ENCODE measurements at places on chromosomes 12 and 14.
A peak's percentile ranks its signal among the peaks of the same experiment; 100 is the strongest.

GRCh38 chr12:131593406-131593805 is 117.5 kb upstream of the SFSWAP start:
- no peak for DNase-seq

- no peak for DNase-seq
These were observed 106.3 kb upstream of the FRMD6 start for GRCh38 chr14:51545396-51545795.

GRCh38 chr12:129614221-129614885 is 289.5 kb downstream of the TMEM132D start:
- DNase-seq: no peak

GRCh38 chr12:12521888-12522287 is 40.8 kb downstream of the DUSP16 start:
- no peak for DNase-seq

DNA sequence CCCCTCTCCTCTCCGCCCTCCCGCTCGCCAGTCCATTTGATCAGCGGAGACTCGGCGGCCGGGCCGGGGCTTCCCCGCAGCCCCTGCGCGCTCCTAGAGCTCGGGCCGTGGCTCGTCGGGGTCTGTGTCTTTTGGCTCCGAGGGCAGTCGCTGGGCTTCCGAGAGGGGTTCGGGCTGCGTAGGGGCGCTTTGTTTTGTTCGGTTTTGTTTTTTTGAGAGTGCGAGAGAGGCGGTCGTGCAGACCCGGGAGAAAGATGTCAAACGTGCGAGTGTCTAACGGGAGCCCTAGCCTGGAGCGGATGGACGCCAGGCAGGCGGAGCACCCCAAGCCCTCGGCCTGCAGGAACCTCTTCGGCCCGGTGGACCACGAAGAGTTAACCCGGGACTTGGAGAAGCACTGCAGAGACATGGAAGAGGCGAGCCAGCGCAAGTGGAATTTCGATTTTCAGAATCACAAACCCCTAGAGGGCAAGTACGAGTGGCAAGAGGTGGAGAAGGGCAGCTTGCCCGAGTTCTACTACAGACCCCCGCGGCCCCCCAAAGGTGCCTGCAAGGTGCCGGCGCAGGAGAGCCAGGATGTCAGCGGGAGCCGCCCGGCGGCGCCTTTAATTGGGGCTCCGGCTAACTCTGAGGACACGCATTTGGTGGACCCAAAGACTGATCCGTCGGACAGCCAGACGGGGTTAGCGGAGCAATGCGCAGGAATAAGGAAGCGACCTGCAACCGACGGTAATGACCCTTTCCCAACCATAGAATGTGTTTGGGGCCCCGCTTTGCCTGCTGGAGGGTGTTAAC is 615 bp downstream of the CDKN1B start:
- DNase-seq: peak; percentile 11

DNA sequence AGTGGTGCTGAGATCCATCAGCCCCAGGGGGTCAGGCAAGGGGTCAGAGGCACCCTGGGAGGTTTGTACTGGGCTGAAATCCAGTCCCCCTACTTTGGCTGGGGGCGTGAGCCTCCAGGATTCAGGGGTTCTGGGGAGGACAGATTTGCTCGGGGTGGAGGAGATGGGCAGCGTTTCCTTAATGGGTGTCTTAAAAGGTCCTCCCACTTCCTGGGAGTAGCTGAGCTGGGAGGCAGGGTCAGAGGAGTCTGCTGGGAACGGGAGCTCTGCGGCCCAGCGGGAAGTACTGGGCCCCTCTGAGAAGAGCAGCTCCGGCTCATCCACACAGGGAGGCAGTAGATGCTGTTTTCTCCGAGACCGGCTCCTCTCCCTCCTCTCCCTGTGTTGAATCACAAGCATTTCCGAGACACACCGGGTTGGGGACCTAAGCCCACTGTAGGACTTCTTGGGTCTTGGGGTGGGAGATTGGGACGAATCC is 2.1 kb upstream of the TEX52 start:
- no peak for DNase-seq

DNA sequence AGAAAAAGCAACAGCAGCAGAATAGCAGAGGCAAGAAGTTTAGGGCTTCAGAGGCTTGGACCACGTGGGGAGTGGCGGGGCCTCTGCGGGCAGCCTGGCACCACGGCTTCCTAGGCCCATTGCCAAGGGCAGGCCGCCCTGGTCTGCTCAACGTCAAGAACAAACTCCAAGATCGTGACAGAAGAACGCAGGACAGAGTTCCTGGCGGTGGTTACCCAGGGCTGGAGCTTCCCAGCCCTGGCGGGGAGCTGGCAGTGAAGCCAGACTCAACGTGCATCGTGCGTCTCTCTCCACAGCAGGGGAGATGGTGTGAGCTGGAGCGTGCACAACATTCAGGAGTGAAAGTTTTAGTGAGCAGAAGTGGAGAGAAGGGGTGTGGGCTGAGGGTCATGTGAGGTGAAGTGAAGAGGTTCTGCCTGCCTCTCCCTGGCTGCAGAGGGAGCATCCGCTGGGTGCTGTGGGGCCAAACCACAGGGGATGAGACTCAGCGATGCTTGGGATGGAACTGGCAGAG is 13.9 kb upstream of the CACNA2D4 start:
- no peak for DNase-seq

DNA sequence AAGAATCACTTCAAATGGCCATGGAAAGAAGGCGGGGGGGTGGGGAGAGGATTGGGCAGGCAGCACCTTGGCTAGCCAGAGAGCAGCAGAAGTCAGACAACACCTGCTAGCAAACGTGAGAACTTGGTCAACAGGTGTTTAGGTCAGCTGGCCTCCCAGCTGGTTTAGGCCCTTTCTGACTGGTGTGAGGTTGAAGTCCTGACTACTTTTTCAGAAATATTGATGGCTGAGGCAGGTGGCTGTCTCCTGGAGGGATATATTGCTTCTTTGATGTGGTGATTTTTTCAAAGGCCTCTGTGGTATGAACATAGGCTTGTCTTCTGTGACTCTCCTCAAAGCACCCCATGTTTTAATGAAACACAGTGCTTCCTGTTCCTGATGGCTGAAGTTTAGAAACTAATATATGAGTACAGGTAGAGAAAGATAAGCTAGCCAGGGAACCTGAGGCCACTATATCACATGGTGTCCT is 238.2 kb upstream of the SSTR1 start:
- DNase-seq: no peak

- no peak for DNase-seq
These were observed 2.6 kb downstream of the GPR68 start for GRCh38 chr14:91241863-91242262.

GRCh38 chr14:51701951-51702350 is 50.2 kb downstream of the FRMD6 start:
- no peak for DNase-seq

DNA sequence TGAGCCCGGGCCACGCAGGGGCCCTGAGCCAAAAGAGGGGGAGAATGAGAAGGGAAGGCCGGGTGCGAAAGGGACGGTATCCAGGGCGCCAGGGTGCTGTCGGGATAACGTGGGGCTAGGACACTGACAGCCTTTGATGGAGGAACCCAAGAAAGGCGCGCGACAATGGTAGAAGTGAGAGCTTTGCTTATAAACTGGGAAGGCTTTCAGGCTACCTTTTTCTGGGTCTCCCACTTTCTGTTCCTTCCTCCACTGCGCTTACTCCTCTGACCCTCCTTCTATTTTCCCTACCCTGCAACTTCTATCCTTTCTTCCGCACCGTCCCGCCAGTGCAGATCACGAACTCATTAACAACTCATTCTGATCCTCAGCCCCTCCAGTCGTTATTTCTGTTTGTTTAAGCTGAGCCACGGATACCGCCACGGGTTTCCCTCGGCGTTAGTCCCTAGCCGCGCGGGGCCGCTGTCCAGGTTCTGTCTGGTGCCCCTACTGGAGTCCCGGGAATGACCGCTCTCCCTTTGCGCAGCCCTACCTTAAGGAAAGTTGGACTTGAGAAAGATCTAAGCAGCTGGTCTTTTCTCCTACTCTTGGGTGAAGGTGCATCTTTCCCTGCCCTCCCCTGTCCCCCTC is 3.0 kb downstream of the SSTR1 start:
- DNase-seq: no peak

DNA sequence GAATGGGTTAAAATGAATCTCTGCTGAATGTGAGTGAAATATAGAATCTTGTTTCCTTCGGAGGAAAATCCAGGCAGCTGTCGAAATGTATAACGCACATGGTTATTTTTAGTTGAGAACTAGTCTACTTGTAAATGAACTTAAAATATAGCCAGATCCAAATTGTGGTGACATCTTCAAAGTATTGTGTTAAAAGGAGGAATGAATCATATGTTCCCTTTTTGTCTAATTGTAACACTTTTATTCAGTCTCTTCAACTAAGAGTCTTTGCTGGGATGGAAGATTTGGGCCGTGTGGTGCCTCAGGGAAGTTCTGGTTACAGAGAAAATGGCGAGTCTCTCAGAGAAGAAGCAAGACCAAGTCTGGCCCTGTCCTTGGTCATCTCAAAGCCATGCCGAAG is 82.5 kb downstream of the SLC4A8 start:
- DNase-seq: no peak

DNA sequence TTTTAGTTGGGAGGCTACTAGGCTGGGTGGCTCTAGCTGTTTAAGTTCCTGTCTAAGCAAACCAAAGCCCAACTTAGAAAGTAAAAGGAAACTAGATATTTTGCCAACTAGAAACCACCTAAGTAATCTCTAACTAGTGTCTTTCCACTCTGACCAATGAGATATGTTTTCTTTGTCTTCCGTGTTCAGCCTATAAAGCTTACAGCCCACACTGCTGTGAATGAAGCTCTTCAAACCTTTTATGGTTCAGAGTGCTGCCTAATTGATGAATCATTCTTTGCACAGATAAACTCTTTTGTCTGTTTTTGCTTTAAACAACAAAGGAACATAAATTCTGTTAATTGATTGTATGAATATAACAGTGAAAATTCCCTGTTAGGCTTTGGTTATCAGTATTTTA is 66.1 kb downstream of the FUT8 start:
- no peak for DNase-seq

GRCh38 chr12:120092551-120093335 is 23.8 kb downstream of the RAB35 start:
- DNase-seq: no peak

DNA sequence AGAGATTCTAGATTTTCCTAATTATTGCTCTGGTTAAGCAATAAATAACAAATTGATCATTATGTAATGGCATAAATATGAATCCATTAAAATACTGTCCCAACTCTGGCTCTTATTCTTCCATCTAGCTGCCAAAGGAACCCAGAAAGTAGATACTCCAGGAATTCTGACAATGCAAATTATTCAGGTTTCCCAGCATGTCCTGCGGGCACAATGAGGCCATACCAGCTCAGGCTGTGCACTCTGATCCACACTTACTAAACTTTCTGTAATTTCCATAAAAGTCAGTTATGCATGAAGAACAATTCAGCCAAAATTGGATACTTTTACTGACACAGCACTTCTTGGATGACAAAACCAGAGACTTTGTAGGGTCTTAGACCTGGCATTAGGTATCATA is 576.3 kb downstream of the KCNH5 start:
- DNase-seq: no peak

- DNase-seq: no peak
These were observed 51.0 kb upstream of the MYL2 start for GRCh38 chr12:110971189-110971920.

- no peak for DNase-seq
These were observed 479.7 kb downstream of the FSCB start for GRCh38 chr14:44027397-44027796.

- DNase-seq: no peak
These were observed 170.2 kb upstream of the FOXG1 start for GRCh38 chr14:28596391-28596790.

Data from stimulated activated CD4-positive, alpha-beta T cell treated with anti-CD3 and anti-CD28 coated beads, Interleukin-2, amount 100 ng/mL, for 48 hours (primary cell).